ENCODE measurements at places on chromosomes 5 and 9.

- DNase-seq: no peak
Observed at GRCh38 chr5:74313896-74314295, 326.6 kb downstream of the ENC1 start.

DNA sequence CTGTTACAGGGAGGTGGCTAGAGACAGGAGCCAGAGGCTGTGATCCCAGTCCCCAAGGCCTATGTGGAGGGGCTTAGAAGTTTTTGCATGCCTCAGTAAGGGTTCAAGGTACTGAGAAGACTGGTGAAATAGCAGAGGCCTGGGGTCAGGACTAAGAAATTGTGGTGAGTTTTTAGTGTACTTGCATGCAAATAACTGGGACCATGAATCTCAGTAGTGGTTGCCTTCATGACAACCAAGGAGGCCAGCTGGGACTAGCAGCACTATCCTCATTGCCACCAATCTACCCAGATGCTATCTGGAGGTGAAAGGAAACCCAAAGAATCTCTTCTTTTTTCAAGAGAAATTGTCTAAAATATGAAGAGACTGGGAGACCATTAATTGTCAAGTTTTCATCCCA lies 395.1 kb downstream of the CETN3 start:
- no peak for DNase-seq

DNA sequence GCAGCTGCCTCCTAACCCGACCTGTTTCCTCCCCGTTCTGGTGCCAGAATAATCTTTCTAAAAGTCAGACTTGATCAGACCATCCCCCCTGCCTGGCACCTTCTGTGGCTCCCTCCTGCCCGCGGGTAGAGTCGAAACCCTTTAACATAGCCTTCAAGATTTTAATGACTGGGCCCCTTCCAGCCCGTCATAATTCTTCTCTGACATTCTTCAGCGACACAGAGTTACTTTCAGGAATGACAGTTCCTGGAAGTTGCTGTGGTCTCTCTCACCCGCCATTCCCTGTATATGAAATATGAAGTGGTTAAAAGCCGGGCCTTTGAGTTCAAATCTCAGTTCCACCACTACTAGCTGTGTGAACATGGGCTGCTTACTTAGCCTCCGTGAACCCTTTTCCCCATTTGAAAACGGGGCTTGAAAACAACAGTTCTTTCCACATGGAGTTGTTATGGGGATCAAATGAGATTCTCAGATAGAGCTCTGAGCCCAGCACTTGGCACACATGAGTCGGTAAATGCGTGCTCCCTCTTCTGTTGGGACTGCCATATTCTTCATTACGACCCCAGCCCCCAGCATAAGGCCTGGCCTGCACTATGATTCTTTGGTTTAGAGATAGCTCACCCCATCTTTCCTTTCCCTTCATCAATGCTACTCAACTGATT lies 737 bp downstream of the NANS start:
- DNase-seq: peak; percentile 5

DNA sequence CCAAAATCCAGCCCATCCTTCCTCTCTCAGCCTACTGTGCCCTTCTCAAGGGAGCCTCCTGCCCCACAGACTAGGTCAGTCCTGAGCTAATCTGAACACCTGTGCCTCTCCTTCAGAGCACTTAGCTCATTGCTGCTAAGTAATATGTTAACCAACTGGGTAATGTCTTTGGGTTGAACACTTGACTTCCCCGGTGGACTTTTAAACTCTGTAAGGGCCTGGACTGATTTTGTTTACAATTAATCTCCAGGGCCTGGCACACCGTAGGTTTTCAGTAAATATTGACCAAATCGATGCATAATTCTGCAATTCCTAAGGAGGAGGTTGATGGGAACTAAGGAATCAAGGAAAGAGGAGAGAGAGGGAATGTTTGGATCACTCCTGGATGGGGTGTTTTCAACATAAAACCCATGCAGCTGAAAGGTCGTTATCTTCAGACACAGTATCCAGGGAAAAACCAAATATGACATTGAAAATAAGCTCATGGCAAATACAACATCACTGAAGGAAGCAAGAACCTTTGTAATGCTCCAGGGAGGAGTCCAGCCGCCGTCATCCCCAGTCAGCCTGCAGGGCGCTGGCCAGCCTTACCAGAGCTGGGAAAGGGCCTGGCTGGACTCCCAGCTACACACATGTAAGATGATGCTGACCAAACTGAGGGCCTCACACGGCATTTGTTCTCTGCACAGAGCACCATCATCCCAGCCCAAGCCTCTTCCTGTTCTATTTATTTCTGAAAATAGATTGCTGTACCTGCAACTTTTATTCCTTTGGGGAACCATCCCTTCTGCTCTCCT lies 166.3 kb downstream of the C5orf15 start:
- DNase-seq: no peak

DNA sequence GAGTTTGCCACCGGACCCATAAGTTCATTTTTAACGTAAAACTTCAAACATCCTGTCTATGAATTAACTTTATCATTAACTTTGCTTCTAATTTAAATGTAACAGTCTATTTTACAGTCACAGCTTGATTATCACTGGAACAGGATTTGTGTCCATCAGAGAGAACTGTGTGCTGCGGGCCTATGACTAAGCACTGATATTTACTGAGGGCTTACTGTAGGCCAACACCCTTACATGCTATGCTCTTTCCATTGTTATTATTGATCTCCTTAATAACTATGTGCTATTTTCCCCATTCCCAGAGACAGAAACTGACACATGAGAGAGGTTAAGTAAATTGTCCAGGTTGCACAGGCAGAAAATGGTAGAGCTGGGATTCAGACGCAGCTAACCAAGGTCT lies 24.0 kb upstream of the GPR151 start:
- peak; percentile 37 for DNase-seq

DNA sequence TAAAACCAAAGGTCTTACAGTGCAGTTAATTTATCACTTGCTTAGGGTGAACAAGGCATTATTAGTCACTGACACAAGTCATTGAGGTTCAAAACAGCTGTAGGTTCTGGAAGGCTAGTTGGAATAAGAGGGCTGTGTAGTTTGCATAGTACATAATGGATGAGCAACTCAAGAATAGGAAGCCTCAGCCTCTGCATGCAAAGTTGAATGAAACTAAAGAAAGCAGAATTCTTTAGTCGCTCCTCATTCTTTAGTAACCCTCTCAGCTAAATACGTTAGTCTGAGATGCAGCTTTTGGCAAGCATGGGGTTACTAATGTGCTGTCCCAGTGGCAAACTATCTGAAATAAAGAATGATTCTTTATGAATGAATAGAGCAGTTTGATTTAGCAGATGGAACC lies 74.2 kb downstream of the ADGRV1 start:
- DNase-seq: no peak

DNA sequence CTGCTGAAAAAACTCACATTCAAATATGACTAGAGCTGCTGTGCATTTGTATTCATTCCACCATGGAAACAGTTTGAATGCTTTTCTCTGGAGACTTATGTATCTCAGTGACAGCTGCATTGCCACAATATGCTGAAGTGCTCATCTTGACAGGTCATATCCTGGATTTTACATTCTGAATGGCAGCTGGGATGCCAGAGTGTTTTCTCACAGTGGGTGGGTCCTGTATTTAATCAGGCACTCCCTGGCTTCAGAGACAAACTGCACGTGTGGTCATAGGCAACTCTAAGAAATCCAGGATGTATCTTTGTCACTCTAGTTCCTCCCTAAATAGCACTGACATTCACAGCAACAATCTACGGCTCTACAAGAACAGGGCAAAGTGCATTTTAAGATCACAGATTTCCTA lies 75.6 kb downstream of the ST8SIA4 start:
- peak; percentile 72 for DNase-seq

- no peak for DNase-seq
Observed at GRCh38 chr9:90665072-90665471, 22.4 kb upstream of the DIRAS2 start.

- DNase-seq: no peak
Observed at GRCh38 chr9:107942291-107942690, 452.7 kb upstream of the KLF4 start.

- DNase-seq: no peak
Observed at GRCh38 chr5:94260096-94260495, 358.3 kb downstream of the KIAA0825 start.

DNA sequence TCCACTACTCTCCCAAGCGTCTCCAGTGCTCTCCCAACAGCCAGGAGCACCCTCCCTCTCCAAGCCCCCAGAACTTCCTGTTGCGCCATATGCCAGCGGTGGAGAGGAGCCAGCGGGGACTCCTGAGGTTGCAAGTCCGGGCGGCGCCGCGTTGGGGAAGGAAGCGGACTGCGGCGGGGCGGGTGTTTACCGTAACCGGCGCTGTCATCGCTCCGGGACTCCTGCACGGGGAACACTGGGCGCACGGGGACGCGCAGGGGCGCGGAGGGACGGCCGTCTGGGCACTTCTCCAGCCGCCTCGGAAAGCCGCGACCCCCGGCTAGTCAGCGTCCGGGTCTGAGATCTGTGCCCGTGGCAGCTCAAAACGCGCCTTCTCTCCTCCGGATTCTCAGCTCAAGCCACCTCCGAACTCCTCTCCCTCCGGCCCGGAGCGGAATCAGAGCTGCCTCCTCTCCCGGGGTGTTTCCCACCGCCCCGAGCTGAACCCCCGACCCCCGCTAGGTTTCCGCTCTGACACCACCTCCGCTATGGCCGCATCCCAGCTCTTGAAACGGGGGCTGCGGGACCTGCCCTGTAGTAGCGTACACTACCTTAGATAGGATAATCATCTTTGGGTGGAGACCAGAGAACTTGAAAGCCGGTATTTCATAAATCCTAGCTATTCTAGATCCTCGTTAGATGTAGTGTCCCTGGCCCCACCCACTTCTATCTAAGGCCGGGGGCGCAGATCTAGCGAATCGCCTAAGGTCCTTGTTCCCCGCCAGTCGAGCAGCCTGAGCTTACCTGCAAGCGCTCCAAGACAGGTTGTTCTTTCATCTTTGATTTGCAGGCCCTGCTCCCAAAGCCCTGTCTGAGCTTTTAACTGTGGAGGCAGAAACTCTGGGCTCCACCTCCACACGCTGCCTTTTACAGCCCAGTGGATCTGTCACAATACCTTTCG lies at the start of gene TRPM6:
Gene TRPM6, minus strand, starts transcription at position 881 of the 940 bp plus-strand sequence. Its CDS starts 65 bp downstream, at position 816.
- peak; percentile 63 for DNase-seq

GRCh38 chr5:15601853-15602252 lies 101.9 kb downstream of the FBXL7 start:
- DNase-seq: no peak

- no peak for DNase-seq
Observed at GRCh38 chr5:35960328-35960727, 21.9 kb upstream of the CAPSL start.

- DNase-seq: no peak
Observed at GRCh38 chr5:180603076-180603594, 11.8 kb upstream of the SCGB3A1 start.

DNA sequence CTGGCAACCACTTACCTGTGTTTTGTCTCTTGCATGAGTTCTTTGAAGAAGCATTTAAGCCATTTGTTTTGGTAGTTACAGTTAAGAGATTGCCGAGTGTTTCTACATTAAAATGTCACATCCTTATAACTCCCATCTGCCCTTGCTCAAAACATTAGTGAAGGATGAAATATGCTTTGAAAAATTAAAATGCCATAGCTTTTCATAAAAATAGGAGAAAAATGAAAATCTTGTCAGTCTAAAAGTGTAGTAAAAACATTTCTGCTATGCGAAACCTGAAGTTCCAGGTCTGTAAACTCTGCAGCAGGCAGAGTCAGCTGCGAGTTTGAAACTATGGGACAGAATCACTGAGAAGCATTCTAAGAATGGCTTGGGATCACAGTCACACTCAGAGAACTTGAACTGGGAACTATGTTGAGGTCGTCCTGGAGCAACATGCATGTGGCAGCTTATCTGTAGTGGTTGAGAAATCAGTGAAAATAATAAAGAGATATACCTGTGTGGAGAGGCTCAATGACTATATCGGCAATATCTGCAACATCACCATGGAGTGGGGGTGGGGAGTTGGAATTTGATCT lies 67.4 kb downstream of the RASGRF2 start:
- no peak for DNase-seq

GRCh38 chr9:131735238-131736128 lies 4.4 kb downstream of the RAPGEF1 start:
- DNase-seq: no peak

DNA sequence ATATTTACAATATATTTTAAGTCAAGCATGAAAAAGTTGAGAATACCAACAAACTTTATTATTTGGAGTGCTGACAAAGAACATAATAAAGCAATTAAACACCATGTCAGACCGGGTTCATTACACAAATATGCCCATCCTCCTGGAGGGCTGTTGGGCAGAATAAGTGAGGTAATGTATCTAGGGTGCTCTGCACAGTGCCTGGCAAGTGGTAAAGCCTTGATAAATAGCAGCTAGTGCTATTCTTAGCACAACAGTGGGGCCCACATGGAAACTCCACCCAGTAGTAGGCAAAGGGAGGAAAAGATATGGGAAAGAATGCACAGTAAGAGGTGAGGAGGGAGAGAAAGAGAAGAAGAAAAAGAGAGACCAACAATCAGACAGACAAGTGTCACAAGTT lies 97.7 kb downstream of the SLC1A3 start:
- DNase-seq: no peak

GRCh38 chr5:5273398-5273797 lies 133.3 kb downstream of the ADAMTS16 start:
- DNase-seq: no peak

GRCh38 chr5:114859438-114859735 lies 310.3 kb downstream of the TRIM36 start:
- DNase-seq: no peak

DNA sequence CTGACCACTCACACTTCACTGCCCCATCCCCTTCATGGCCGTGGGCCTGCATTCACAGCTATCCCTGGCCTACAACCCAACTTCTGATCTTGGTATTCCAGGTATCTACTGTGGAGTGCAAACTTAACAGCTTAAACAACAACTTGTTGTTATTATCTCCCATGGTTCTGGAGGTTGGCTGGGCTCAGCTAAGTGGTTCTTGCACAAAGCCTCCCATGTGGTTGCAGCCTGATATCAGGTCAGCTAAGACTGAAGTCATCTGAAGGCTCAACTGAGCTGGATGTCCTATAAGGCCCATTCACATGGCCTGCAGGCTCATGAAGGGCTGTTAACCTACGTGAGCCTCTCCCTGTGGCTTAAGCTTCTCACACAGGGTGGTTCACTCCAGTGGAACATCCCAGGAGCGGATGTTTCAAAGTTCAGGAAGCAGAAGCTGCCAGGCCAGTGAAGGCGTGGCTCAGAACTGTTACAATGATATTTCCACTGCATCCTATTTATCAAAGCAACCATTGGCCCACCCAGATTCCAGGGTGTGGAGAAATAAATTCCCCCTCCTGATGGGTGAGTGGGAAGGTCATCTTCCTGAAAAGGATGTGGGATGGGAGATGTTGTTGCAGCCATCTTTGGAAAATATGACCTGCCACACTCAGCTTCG lies 30.0 kb upstream of the TRIO start:
- no peak for DNase-seq

GRCh38 chr5:169862391-169862811 lies 117.9 kb downstream of the INSYN2B start:
- no peak for DNase-seq

GRCh38 chr5:168390491-168390890 lies 95.8 kb upstream of the RARS1 start:
- DNase-seq: no peak

- no peak for DNase-seq
Observed at GRCh38 chr9:95316274-95316673, 1.2 kb downstream of the FANCC start.

- DNase-seq: no peak
Observed at GRCh38 chr5:108739906-108740305, 7.8 kb upstream of the FER start.

GRCh38 chr5:165163861-165164260 lies 1658.4 kb downstream of the MAT2B start:
- DNase-seq: no peak

Measured in NCI-H460 (cell line).